ENCODE measurements at places on chromosomes 6 and 20. TPM values are rescaled to one million over a fixed set of nuclear protein-coding genes. Genes with fewer than 3 reads are reported as not detected.

The TAAR6 gene
- not detected for total RNA-seq

The MCHR2 gene
- total RNA-seq: not detected

The STX7 gene
- total RNA-seq: 34.5 TPM

The SPATA2 gene
- total RNA-seq: 10.5 TPM

GRCh38 chr20:37071481-37071911 lies 24.3 kb downstream of the RBL1 start:
- no peak for DNase-seq

- no peak for DNase-seq
These were observed 107.1 kb downstream of the CDYL start for GRCh38 chr6:4883298-4883697.

- no peak for DNase-seq
These were observed 6.5 kb upstream of the UQCC2 start for GRCh38 chr6:33717934-33718455.

The MCCD1 gene
- not detected for total RNA-seq

DNA sequence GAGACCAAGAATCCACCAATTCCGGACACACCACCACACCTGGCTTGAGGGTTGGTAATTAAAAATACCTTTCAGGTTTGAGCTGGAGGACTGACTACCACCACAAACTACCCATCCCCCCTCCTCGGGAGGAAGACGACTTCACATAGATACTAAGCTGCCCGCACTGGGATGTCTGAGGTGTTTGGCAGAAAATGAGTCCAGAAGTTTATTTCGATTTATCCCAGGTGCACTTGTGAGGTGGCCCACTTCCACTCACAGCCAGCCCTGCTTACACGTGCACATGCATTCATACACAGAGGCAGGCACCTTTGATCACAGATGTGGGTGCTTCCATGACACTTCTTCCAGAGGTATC lies 187.1 kb downstream of the ID4 start:
- no peak for DNase-seq
